Left ventricle myocardium superior (tissue), 1 donor: ENCODE measurements at places on chromosomes 4 and X. TPM values are rescaled to one million over a fixed set of nuclear protein-coding genes. Genes with fewer than 3 reads are reported as not detected.

DNA sequence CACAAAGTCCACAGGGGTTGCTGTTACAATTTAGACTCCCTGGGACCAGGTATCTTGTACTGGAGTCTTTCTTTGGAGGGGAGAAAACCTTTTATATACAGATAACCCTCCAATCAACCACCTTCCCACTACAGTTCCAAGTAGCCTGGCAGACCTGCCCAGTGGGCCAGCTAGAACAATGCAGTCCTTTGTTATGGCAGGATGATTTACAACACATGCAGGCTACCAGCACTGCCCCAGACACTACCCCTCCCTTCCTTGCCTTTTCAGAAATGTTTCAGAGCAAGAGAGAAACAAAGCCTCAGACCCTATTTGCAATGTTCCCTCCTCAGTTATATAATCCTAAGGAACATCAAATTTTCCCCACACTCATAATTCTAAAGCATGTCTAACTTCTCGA is 11.1 kb downstream of the RASL11B start:
- DNase-seq = no peak

DNA sequence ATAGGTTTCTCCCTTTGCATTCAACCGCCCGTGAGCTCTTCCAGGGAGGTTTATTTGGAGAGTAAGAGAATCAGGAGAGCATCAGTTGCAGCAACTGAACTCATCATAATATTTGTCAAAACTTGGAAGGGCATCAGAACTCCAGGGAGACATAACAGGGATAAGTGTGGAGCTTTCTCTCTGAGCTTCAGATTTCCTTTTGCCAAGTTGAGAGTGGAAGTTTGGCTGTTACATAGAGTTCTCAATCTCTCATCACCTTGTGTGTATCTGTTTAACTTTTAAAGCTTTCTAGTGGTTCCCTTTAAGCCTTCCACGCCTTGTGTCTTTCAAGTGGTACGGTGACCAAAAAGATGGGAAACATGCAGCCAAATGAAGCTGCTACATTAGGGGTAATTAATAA is 18.8 kb downstream of the BMP3 start:
- no peak for DNase-seq

GRCh38 chrX:45517090-45517973 is 316.7 kb upstream of the DIPK2B start:
- no peak for DNase-seq

- no peak for DNase-seq
These were observed 178.6 kb downstream of the ADAMTS3 start for GRCh38 chr4:72390409-72390808.

DNA sequence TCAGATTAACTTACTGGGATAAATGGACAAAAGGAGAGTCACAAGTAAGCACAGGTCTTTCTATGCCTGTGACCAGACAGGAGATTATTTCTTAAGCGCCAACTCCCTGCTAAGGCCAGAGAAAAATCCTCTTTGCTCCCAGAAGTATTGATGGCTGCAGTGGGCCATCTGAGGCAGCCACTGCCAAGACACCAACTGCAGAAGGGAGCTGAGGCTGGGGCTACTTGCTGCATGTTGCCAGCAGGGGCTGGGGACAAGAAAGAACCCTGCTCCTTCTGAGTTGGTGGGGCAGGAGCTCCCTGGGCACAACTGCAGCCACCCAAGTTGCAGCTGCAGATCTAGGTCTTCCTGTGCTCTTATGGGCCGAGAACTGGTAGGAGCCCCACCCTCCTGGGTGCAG is 1075.3 kb downstream of the PCDH18 start:
- no peak for DNase-seq

GRCh38 chrX:53262189-53262917 is 19.0 kb downstream of the IQSEC2 start:
- DNase-seq = no peak

GRCh38 chr4:25489253-25489797 is 112.3 kb downstream of the ANAPC4 start:
- no peak for DNase-seq

DNA sequence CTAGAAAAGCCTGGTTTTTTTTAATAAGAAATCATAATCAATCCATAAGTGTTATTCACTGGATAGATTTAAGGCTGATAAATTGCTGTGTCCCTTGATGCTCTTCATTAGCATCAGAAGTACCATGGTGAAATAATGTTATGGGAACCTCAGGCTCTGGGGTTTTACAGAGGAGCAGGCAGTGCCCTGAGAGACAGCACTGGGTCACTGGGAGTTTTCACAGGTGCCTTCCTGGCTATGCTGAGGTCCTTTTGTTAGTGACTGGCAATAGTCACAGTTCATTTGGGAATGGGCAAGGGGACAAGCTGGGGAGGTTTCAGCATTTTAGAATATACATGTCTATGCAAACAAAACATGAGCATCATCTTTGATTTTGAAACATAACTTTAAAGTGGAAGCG is 38.6 kb downstream of the ANK2 start:
- no peak for DNase-seq

DNA sequence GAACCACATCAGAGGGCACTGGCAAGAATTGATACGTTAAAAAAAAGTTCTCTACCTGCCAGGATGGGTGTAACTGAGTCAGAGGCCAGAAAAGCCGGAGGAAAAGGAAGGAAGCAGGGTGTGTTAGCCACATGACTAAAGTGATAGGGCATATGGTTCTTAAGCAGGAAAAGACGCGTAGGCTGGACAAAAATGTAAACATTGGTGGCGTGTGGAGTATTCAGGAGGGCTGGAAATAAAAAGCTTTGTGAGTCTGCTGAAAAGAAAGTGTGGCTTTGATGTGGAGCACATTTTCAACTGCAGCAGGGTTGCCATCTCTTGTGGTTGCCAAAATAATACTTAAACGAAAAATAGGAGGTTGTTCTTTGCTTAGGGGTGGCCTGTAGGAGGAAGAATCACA is 186.5 kb upstream of the RPL34 start:
- DNase-seq = no peak

- no peak for DNase-seq
These were observed 20.3 kb downstream of the TBC1D14 start for GRCh38 chr4:6929812-6930464.

DNA sequence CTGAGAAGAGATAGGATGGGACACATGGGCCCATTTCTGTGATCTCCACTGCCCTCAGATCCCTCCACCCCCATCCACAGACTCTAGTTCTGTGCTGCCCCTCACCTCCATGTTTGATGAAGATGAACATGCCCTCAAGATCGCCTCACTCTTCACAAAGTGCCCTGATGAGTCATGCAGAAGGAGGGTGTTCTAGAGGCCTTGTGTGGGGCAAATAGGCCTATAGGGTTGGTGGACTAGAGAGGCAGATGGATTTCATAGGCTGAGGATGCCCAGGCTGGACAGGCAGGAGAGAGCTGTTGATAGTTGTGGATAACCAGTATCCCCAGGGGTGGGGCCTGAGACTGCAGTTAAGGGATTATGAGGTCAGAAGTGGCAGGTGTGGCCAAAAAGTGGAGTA is at the start of gene CXorf65:
Gene CXorf65, minus strand, starts transcription at position 314 of the 400 bp plus-strand sequence. Its CDS starts 184 bp downstream, at position 130.
- DNase-seq = no peak

GRCh38 chr4:2472187-2472586 is 3.3 kb downstream of the RNF4 start:
- DNase-seq = no peak

DNA sequence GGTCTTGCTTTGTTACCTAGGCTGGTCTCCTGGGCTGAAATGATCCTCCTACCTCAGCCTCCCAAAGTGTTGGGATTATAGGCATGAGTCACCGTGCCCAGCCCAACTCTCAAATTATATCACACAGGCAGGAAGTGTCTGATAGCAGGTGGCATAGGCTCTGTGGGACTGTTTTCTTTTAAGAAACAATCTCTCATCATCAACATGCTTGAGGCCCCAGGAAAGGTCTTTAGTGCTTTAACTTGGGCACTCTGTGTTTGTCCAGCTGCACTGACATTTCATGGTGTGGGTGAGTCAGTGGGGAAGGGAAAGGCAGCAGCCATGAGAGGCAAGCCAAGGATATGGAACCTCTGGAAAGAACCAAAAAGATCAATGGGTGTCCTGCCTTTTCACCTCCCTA is 88.1 kb upstream of the TSPAN5 start:
- no peak for DNase-seq

DNA sequence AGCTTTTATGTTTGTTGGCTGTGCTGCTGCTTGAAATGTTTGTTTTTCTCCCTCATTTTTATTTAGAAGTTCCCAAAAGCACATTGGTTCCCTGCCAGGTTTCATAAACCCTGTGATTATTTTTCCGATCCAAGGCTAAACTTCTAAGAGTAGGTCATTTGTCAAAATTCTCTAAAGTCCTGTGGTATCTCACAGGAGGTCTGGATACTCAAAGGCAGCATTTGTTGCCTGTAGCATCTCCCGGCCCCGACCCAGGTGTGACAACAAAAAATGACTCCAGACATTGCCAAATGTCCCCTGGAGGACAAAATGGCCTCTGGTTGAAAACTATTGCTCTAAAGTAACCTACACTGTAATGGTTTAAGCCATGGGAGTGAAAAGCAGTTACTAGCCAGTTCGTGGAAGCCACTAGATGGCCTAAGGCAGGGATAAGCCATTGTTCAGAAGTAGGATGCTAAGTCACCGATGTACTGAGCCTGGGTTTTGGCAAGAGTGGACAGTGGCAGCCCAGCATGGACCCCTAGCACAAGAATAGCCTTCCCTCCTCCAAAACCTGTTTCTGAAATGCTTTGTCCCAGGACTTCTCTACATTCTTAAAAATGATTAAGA is 256.1 kb downstream of the THOC2 start:
- no peak for DNase-seq

DNA sequence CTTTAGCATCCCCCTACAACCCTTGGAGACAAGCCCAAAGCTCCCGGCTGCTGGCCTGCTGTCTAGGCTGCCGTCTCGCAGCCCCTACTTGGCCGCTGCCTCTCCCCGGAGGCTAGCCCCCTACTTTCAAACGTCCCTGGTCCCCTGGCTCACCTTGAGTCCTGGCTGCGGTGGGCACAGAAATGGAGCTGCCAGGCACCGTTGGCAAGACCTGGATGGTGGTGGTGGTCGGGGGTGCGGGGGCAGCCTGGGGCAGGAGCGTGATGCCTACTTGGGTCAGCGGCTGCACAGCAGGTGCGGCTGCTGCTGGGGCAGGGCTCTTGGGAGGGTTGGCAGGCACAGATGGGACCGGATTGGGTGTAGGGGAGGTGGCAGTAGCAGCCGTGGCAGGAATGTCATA is 12.0 kb downstream of the HCFC1 start:
- no peak for DNase-seq

DNA sequence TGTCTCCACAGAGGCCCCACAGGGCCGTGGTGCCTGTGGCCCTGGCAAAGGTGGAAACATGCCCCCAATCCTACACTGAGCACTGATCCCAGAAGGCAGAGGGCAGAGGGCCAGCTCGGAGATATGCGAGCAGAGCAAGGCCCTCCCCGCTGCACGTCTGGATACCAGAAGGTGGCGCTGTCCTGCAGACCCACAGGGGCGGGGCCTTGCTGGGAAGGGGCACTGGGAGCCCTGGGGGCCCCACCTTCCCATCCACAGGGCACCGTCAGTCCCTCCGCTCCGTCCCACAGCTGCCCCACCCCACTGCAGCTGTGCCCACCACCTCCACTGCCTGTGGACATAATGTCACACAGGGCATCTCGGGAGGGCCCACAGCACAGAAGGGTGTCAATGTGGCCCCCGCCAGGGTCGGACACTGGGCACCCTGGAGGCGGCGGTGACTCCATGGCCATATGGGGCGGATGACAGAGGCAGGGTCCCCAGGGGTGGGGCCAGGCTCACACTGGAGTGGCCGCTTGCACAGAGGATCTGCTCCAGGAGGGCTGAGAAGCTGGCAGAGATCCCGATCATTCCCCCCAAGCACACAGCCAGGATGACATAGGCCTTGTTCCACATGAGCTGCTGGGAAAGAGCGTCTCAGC is 4.8 kb downstream of the SLC49A3 start:
- DNase-seq = peak; percentile 85

- DNase-seq = no peak
These were observed 217.9 kb upstream of the GPC4 start for GRCh38 chrX:133633162-133633561.

- DNase-seq = no peak
These were observed 107.6 kb upstream of the BANK1 start for GRCh38 chr4:101682946-101683345.

DNA sequence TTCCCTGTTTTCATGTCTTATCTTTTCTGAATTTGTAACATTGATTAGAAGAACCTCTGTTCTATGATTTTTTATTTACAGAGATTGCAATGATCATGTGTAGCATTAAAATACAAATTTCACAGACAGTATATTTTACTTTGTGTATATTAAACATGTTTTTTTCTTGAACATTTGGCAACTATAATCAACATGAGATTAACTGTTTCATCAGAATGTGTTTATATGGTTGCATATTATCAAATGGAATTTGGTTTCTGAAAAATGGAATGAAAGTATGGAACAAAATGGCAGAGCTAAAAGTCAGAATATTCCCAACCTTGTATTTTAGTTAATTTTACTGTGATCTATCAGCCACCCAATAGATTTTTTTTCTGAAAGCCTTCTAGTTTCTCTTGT is 19.9 kb downstream of the ARSJ start:
- DNase-seq = no peak

DNA sequence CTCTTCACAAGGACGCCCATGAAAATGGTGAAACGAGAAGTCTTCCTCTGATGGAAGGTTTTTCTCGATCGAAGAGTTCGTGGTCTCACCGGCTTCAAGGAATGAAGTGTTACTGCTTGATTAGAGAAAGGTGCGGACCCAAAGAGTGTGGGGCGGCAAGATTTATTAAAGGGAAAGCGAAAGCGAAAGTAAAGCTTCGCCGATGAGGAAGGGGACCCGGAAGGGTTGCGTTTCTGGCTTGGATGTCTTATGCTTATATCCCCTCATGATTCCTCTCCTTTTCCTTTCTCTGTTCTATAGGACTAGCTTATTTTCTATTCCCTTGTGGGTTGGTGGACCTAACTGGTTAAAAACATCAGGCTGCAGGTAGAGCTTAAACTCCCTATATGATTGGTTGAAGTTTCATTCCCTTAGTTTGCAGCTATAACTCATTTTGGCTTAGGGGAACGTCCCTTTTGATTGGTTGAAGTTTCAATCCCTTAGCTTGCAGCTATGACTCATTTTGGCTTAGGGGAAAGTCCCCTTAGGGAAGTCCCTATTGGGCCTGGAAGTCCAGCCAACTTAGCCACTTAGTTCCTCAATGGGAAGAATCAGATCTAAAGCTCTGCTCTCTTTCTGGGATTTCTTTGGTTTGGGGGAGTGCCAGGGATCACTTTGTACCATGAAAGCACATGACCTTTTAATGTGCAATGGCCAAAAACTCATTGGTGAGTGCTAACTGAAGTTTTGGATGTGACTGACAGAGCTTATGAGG is 1025.0 kb upstream of the PCDH10 start:
- DNase-seq = no peak

Gene TXK
- 0.20 TPM for total RNA-seq

Gene SH2D1A
- 0.10 TPM for total RNA-seq

Gene CDX4
- total RNA-seq = not detected

Gene PCDH19
- total RNA-seq = 0.84 TPM

Gene FANCB
- 0.94 TPM for total RNA-seq

Gene CFI
- total RNA-seq = 11.6 TPM

Gene ETDA
- total RNA-seq = not detected

Gene NEIL3
- total RNA-seq = 0.10 TPM

Gene SLC9B1
- 0.20 TPM for total RNA-seq

Gene VCX3A
- total RNA-seq = not detected
